ENCODE measurements at places on chromosomes 7 and 10.

GRCh38 chr7:113010377-113010776 lies 76.2 kb downstream of the GPR85 start:
- DNase-seq: no peak

DNA sequence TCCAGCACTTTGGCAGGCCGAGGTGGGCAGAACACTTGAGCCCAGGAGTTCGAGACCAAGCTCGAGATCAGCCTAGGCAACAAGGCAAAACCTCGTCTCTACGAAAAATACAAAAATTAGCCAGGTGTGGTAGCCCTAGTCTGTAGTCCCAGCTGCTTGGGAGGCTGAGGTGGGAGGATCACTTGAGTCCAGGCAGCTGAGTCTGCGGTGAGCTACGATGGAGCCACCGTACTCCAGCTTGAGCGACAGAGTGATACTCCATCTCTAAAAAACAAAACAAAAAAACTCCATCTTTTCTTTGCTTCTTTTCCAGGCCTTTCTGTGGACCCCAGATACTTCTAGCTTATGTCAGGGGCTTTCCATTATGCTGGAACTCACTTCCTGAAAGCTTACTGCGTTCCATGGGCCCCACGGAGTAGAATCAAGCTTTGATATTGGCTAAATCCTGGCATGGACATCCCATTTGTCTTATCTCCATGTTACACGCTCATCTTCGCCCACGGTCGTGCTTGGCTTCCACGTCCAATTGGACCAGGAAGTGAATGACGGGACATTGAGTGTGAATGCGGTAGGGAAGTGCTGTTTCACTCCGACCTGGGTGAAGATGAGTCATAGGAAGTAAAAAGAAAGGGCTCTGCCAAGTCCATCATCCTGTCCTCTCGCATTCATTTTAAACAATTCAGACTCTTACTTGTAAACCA lies 45.7 kb downstream of the FAM171A1 start:
- DNase-seq: peak; percentile 20

GRCh38 chr7:151663382-151664100 lies 143.8 kb upstream of the RHEB start:
- DNase-seq: no peak

- DNase-seq: no peak
These were observed 23.0 kb upstream of the TRIL start for GRCh38 chr7:28981161-28981465.

Data from activated CD4-positive, alpha-beta T cell treated with anti-CD3 and anti-CD28 coated beads, Interleukin-2, amount 50 U/mL, for 16 hours (primary cell).